Activated CD4-positive, alpha-beta T cell treated with anti-CD3 and anti-CD28 coated beads for 36 hours (primary cell): ENCODE measurements at places on chromosomes 1 and 21. TPM values are rescaled to one million over a fixed set of nuclear protein-coding genes. Genes with fewer than 3 reads are reported as not detected.

DNA sequence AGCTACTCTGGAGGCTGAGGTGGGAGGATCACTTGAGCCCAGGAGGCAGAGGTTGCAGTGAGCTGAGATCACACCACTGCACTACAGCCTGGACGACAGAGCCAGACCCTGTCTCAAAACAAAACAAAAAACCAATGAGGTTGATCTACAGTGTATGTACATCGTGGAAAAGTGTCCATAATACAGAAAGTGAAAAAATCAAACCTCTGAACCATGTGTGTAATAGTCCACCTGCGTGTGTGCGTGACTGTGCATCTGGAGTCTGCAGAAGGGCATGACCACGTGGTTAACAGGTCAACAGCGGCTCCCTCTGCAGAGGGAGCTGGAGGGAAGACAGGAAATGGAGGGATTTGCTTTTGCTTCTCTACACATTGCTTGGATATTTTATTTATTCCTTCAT is 32.4 kb upstream of the ENO1 start:
- H3K27ac ChIP-seq = no peak overlapping the region
- H3K27me3 ChIP-seq = no peaks in the 10 kb centered on the region
- no peak for DNase-seq
- H3K4me3 ChIP-seq = no peak overlapping the region

DNA sequence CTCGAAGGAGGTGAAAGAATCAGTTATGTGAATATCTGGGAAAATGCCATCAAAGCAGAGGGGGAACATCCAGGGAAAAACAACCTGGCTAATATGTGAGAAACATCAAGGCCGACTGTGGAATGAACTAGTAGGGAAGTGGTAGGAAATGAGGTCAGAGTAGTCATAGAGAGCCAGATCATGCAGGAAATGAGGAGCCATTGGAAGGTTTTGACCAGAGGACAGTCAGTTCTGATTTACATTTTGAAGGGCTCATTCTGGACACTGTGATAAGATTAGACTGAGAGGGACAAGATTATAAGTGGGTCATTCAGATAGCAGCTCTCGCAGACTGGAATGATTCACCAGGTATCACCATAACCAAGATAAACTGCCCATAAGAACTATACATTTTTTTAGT is 63.7 kb downstream of the SYT14 start:
- H3K36me3 ChIP-seq = no peaks in the 10 kb centered on the region
- H3K27ac ChIP-seq = no peak overlapping the region
- H3K4me3 ChIP-seq = no peak overlapping the region

- peak overlapping the region; percentile 90 for H3K27ac ChIP-seq
- peaks cover 42% of the 10 kb centered on the region for H3K36me3 ChIP-seq
- H3K4me1 ChIP-seq = peaks cover 67% of the 10 kb centered on the region
- DNase-seq = peak; percentile 78
Measured at GRCh38 chr1:150613061-150613920, 16.1 kb downstream of the ENSA start.

GRCh38 chr1:232968965-232969364 is 18.6 kb downstream of the NTPCR start:
- H3K27ac ChIP-seq = peak overlapping the region; percentile 43
- no peaks in the 10 kb centered on the region for H3K27me3 ChIP-seq
- H3K36me3 ChIP-seq = peaks cover 51% of the 10 kb centered on the region
- peaks cover 15% of the 10 kb centered on the region for H3K4me1 ChIP-seq
- peak; percentile 28 for DNase-seq

DNA sequence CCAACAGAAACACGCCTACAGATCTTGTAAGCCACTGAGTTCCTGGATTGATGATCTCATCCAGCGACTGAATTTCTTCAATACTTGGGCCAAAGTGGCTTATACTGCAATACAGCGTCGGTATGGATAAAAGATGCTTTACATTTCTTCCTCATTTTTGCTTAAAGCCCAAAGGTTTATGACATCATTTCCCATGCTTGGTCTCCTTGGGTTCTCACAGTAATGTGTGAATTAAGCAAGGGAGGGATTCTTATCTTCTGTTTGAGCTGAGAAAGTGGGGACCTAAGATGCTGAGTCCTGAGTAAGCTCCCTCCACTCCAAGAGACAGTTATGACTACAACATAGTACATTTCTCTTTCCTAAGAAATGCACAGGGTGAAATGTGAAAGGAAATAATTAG is 39.5 kb downstream of the LBR start:
- H3K27me3 ChIP-seq = no peaks in the 10 kb centered on the region
- H3K4me3 ChIP-seq = no peak overlapping the region
- no peak for DNase-seq

DNA sequence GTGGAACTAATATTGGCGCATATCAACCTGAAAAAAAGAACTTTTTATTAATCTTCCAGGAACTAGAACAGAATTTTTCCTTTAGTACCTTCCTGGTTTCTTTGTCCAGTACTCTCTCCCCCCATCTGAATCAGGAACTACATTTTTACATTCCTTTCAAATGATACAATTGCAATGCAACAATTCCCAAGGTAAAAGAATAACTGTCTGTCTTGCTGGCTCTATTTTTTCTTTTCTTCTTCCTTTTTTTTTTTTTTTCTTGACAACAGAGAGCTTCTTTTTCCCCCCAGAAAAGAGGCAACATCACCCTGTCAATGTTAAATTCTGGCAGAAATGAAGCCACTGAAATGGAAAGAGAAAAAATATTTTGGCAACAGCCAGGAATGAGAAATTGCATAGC is 4.5 kb upstream of the CD101 start:
- no peak for DNase-seq
- H3K4me3 ChIP-seq = no peak overlapping the region
- H3K27ac ChIP-seq = no peak overlapping the region
- peaks cover under 1% of the 10 kb centered on the region for H3K36me3 ChIP-seq
- peaks cover 27% of the 10 kb centered on the region for H3K4me1 ChIP-seq

GRCh38 chr1:183590244-183591191 is at the start of gene NCF2:
Gene NCF2 (minus strand): TSS chr1:183590459. CDS start chr1:183590329, 130 bp downstream.
- H3K36me3 ChIP-seq = no peaks in the 10 kb centered on the region
- H3K27me3 ChIP-seq = no peaks in the 10 kb centered on the region
- peaks cover 47% of the 10 kb centered on the region for H3K4me1 ChIP-seq
- H3K27ac ChIP-seq = peak within 1 kb of the TSS; percentile 89

- no peak overlapping the region for H3K27ac ChIP-seq
- H3K36me3 ChIP-seq = no peaks in the 10 kb centered on the region
- H3K27me3 ChIP-seq = peaks cover 3% of the 10 kb centered on the region
- no peak overlapping the region for H3K4me3 ChIP-seq
Measured at GRCh38 chr1:61241411-61241838, 159.1 kb downstream of the NFIA start.

The TACSTD2 gene
- total RNA-seq = 0.11 TPM

The MYOG gene
- not detected for total RNA-seq

DNA sequence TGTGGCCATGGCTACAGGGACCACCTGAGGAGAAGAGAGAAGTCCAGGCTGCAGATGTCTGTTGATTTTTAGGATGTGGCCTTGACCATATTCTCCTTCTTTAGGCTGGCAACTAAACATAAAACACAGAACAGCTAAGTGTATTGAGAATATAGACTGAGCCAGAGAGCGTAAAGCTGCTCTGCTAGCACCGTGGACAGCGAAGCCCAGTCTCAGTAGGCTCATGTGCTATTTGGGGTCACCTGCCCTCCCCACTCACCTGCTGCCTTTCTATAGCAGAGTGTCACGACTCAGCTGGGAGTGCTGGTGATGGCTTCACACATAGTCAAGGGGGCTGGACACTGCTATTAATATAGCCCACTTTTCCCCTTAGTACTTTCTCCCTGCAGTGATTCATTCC is 278.5 kb downstream of the KCNH1 start:
- no peak overlapping the region for H3K4me3 ChIP-seq
- H3K27me3 ChIP-seq = peaks cover 4% of the 10 kb centered on the region
- DNase-seq = no peak
- H3K4me1 ChIP-seq = no peaks in the 10 kb centered on the region

The GJC2 gene
- not detected for total RNA-seq

GRCh38 chr1:9110669-9111356 is 18.1 kb downstream of the GPR157 start:
- H3K4me1 ChIP-seq = peaks cover 5% of the 10 kb centered on the region
- H3K36me3 ChIP-seq = no peaks in the 10 kb centered on the region
- no peak overlapping the region for H3K27ac ChIP-seq
- peak; percentile 93 for DNase-seq
- no peak overlapping the region for H3K4me3 ChIP-seq

The HAO2 gene
- total RNA-seq = not detected

DNA sequence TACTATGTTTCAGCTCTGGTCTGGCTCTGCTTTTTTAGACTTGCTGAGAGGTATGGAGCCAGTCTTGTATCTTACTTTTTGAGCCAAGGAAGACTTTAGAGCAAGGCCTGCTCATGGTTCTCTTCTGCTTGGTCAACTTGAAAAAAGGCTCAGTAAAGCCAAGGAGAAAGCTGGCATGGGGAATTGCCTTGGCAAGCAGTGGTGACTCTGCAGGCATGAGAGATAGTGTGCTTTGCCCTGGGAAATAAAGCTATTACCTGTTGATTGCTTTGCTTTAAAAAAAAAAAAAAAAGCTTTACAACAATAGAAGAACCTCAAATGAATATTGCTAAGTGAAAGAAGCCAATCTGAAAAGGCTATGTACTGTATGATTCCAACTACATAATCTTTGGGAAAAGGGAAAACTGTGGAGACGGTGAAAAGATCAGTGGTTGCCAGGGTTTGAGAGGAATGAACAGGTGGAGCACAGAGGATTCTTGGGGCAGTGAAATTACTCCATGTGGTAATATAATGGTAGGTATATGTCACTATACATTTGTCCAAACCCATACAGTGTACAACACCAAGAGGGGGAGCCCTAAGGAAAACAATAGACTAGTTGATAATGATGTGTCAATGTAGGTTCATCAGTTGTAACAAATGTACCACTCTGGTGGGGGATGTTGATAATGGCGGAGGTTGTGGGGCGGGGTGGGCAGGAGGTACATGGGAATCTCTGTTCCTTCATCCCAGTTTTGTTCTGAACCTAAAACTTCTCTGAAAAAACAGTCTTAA is 87.6 kb downstream of the HMCN1 start:
- H3K4me1 ChIP-seq = no peaks in the 10 kb centered on the region
- H3K27me3 ChIP-seq = peaks cover 4% of the 10 kb centered on the region
- no peak overlapping the region for H3K27ac ChIP-seq

DNA sequence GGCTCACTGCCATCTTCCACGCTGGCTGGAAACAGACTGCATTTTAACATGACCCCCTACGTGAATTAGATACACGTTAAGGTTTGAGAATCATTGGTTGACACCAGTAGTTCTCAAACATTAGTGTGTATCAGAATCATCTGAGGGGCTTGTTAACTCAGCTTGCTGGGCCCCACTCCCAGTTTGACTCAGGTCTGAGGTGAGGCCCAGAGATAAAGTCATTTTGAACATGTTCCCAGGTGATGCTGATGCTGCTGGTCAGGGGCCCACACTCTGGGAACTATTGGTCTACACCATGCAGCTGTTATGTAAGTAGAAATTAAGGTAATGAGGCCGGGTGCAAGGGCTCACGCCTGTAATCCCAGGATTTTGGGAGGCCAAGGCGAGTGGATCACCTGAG is 1.3 kb downstream of the LSM10 start:
- H3K36me3 ChIP-seq = peaks cover 21% of the 10 kb centered on the region
- DNase-seq = peak; percentile 50
- H3K4me3 ChIP-seq = peak overlapping the region; percentile 90
- H3K27me3 ChIP-seq = no peaks in the 10 kb centered on the region

The TMPRSS3 gene
- total RNA-seq = 113 TPM

The LIN28A gene
- total RNA-seq = not detected

- H3K27me3 ChIP-seq = peaks cover 5% of the 10 kb centered on the region
- DNase-seq = no peak
- H3K27ac ChIP-seq = no peak overlapping the region
- no peaks in the 10 kb centered on the region for H3K4me1 ChIP-seq
- no peaks in the 10 kb centered on the region for H3K36me3 ChIP-seq
- H3K4me3 ChIP-seq = no peak overlapping the region
Measured at GRCh38 chr1:70542856-70543255, 131.8 kb downstream of the CTH start.

DNA sequence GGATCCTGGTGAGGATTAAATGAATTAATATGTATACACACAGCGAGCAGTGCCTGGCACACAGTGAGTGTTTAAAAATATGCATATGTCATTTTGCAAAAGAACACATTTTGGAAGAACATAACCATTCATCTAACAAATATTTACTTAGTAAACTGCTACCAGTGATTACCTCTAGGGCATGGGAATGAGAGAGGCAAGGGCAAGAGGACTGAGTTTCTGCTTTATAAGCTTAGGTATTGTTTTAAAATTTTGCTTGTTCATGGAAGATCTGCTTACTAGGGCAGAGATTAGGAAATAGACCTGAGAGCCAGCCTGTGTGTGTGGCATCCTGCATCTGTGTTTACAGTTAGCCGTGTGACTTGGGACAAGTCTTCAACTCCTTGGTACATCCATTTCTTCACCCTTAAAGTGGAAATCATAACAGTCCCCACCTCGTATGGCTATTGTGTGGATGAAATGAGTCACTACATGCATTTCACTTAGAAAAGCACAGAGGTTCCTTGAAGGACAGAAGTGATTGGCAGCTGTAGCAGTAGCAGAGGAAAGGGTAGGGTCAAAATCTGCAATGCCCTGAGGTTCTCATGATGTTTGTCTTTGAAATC is 198.5 kb upstream of the FMN2 start:
- peaks cover 4% of the 10 kb centered on the region for H3K27me3 ChIP-seq
- DNase-seq = no peak
- H3K4me1 ChIP-seq = peaks cover 2% of the 10 kb centered on the region

- peaks cover 8% of the 10 kb centered on the region for H3K4me1 ChIP-seq
- DNase-seq = peak; percentile 27
- H3K4me3 ChIP-seq = no peak overlapping the region
- no peaks in the 10 kb centered on the region for H3K27me3 ChIP-seq
- no peaks in the 10 kb centered on the region for H3K36me3 ChIP-seq
Measured at GRCh38 chr1:169163059-169163458, 56.6 kb downstream of the ATP1B1 start.

- no peaks in the 10 kb centered on the region for H3K27me3 ChIP-seq
- no peaks in the 10 kb centered on the region for H3K36me3 ChIP-seq
- DNase-seq = no peak
- H3K4me3 ChIP-seq = no peak overlapping the region
Measured at GRCh38 chr1:52706941-52707926, 9.1 kb upstream of the COA7 start.

GRCh38 chr1:10193288-10193687 is 17.1 kb upstream of the KIF1B start:
- no peaks in the 10 kb centered on the region for H3K36me3 ChIP-seq
- DNase-seq = no peak
- H3K4me3 ChIP-seq = no peak overlapping the region

GRCh38 chr1:9005395-9005708 is 20.9 kb downstream of the SLC2A7 start:
- DNase-seq = no peak
- no peaks in the 10 kb centered on the region for H3K4me1 ChIP-seq
- H3K36me3 ChIP-seq = no peaks in the 10 kb centered on the region
- no peak overlapping the region for H3K27ac ChIP-seq
- no peaks in the 10 kb centered on the region for H3K27me3 ChIP-seq

- DNase-seq = no peak
- H3K4me1 ChIP-seq = no peaks in the 10 kb centered on the region
- no peak overlapping the region for H3K27ac ChIP-seq
- H3K36me3 ChIP-seq = no peaks in the 10 kb centered on the region
- H3K4me3 ChIP-seq = no peak overlapping the region
Measured at GRCh38 chr1:219792337-219793021, 135.9 kb downstream of the SLC30A10 start.
